ENCODE measurements at places on chromosomes 1 and 21.

- DNase-seq: no peak
These were observed 295.4 kb upstream of the ESRRG start for GRCh38 chr1:217018648-217019047.

DNA sequence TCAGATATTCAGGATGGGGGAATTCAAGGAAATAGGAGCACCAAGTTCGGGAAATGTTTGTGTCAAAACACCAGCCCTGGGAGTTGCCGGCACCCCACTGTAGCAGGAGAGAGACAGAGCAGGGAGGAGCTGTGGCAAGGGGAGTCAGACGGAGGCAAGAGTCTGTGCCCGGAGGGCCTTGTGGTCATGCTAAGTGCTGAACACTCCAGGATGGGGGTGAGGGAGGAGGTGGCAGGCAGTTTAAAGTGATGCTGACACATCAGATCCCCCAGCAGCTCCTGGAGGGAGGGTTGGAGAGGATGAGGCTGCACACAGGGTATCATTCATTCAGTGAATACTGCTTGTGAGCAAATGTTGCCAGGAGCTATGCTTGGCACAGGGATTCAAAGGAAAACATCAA, 150.3 kb upstream of the ETV3 start:
- no peak for DNase-seq

GRCh38 chr1:23209770-23210169, 7.5 kb downstream of the HTR1D start:
- DNase-seq: no peak

GRCh38 chr1:111738133-111738435, 1.1 kb downstream of the INKA2 start:
- no peak for DNase-seq

GRCh38 chr1:1144122-1144842, 28.4 kb upstream of the C1orf159 start:
- peak; percentile 20 for DNase-seq

DNA sequence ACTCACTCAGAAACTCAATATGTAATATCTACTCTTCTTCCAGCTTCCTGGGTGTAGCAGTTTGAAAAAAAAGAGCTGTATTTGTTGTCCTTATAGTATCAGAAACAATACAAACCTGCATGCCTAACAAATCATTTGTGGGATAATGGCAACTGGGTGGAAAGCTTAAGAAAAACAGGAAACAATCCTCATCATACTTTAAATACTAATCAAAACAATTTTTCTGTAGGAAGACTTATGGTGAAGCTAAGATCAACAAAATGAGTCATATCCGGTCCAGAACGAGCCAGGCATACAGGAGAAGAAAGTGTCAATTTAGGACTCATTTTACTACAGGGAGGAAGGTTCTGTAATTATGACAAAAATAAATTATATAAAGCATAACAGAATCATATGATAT, 181.8 kb upstream of the ADGRL4 start:
- no peak for DNase-seq

DNA sequence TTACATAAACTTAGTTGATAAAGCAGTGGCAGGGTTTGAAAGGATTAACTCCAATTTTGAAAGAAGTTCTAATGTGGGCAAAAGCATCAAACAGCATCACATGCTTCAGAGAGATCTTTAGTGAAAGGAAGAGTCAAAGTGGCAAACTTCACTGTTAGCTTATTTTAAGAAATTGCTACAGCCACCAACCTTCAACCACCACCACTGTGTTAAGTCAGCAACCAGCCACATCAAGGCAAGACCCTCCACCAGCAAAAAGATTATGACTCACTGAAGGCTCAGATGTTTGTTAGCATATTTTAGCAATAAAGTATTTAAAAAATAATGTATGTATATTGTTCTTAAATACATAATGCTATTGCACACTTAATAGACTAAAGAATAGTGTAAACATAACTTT, 21.3 kb upstream of the MAGI3 start:
- DNase-seq: no peak

DNA sequence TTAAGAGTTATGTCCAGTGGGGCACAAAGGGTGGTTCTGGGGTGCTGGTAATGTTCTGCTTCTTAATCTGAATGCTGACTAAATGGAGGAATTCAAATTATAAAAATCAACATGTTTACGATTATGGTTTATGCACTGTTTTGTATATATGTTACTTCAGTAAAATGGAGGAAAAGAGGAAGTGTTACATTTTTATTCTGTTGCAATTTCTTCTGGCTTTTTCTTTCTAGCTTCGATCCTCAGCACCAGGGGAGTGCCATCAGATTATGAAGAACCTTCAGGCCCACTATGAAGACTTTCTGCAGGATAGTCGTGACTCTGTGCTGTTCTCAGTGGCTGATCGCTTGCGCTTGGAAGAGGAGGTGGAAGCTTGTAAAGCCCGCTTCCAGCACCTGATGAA, 105.5 kb downstream of the MACF1 start:
- no peak for DNase-seq

DNA sequence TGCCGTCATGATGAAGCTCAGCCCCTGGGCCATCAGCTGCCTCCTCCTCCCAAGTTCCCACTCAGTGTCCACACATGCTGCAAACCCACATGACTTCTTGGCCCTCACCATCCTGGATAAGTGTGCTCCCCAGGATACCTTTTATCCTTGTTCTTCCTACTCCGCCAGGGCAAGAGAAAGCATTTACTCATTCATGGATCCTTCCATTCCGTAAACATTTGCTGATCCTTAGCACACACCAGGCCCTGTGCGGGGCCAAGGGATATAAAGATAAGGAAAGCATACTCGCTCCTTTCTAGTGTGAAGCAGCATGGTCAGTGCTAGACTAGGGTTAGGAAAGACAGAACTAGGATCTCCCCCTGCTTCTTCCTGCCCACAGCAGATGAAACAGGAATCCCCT, 122.1 kb upstream of the HMGB4 start:
- DNase-seq: no peak

GRCh38 chr21:24436236-24436635, 1171.0 kb downstream of the MRPL39 start:
- DNase-seq: no peak

GRCh38 chr1:61436016-61436415, 288.9 kb downstream of the TM2D1 start:
- DNase-seq: no peak

DNA sequence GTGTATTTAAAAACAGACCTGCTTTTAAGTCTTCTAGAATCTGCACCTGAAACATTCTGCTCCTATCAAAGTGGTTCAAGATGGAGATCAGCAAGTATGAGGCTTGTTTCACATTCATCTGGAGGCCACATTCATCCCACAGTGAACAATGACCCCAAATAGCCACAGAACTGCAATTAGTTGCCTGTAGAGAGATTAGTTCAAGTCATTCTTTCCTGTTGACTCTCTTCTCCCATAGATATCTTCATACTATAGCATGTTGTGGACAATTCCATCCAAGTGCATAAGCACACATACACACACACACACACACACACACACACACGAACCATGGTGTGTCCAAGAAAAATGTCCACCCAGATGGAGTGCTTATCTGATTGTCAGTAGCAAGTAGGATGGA, 101.7 kb upstream of the FGGY start:
- no peak for DNase-seq

DNA sequence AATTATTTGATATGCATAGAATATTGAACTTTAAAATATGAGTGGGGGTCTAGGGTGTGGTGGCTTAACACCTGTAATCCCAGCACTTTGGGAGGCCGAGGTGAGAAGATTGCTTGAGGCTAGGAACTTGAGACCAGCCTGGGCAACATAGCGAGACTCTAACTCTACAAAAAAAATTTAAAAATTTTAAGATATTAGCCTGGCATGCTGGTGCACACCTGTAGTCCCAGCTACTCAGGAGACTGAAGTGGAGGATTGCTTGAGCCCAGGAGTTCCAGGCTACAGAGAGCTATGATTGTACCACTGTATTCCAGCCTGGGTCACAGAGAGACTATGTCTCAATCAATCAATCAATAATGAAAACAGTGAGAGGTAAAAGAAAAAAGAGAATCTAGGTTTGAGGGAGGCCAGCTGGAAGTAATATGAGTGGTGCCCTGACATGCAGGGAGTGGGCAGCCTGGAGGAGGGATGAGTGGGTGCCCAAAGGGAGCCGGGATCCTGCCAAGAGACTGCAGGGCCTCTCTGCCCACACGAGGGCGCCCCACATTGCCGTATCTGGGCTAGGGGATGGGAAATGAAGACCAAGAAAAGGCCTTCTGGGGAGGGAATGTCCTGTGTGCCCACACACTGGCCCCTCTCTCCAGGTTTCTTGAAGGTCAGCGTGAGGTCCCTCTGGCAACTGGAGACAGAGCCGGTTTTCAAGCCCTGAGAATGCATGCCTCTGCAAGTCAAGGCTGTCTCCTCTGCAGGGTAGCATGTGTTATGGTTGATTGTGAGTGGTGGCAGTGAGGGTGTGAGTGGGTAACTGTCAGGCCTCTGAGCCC, 93.9 kb upstream of the PPM1J start:
- DNase-seq: peak; percentile 42

DNA sequence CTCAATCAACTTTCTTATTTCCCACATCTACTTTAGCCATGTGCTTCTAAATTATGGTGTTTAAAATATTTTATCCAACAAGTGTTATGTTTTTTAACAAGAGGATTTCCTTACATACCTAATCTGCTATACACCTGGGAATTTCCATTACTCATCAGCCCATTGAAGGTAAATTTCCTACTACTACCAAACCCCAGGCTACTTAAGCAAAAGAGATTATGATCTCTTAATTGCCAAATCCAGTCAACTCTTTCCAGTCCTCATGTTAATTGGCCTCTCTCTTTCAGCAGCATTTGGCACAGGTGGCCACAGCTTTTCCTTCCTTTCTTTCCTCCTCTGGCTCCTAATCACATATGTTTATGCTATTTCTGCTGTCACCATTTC, 5.1 kb upstream of the C1orf162 start:
- no peak for DNase-seq

DNA sequence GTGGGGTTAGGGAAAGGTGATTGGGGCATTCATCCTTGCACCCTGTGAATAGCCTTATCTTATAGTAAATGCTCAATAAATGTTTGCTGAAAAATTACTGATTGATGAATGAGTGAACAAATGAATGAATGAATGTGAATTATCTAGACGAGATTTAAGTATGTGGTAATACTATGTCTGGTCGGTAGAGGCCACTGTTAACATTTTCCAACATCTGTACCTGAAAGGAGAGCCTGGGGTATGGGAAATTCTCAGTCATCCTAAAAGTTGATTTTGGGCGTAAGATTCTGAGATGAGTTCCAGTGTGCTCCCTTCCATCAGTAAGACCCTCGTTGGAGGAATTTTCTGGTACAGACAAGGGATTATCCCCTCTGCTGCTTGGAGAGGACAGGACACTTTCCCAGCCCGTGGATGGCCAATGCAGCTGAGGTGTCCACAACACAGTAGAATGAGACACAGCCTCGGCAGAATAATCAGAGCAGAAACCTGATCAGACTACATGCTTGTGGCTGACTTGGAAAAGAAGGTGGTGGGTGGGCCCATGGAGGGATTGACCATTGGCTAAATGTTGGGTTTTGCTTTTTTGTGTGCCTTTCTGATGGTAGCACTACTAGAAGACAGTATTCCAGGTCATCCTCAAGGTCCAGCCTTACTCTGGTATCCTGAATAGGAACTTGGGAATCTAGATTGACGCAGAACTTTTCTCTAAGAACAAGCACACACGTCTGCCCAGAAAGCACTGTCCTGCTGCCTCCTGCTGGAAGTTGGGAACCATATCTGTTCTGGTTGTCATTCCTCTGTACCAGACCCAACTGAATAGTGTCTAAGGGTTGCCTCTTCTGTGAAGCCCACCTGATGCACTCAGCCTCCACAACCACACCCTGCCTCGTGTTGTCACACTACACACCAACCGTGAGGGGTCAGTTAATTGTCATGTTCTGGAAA, 262.0 kb downstream of the TNR start:
- no peak for DNase-seq

DNA sequence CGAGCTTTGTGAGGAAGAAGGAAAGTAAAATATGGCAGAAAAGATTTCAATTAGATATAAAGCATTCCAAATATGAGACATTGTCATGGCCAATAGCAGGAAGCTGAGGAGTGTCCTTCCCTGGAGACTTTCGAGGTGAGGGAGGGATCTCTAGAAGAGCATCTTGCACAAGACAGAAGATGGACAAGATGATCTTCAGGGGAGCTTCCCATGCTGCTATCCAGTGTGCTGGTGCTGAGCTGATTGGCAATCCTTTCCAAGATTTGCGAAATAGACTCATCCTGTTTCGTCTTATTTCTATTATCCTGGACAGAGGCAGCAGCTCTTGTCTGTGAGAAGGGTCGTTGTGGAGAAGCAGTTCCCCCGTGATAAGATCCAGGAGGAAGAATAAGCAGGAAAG, 342.0 kb upstream of the CAMK1G start:
- DNase-seq: no peak

DNA sequence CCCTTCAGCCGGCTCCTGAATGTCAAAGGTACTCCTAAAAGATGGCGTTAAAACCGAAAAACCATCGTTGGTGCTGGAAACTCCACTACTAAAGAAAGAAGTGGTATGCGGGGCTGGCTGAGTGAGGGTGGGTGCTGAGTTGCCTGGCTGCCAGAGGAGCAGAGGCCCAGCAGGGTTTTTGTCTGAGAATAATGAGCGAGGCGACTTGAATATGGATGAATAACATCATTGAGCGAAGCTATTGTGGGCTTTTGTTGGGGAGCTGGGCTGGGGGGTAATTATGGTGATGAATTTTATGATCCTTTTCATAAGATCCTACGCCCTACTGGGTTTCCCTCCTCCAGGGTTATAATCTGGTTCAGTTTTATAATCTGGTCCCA, 2.0 kb downstream of the PDPN start:
- DNase-seq: no peak

DNA sequence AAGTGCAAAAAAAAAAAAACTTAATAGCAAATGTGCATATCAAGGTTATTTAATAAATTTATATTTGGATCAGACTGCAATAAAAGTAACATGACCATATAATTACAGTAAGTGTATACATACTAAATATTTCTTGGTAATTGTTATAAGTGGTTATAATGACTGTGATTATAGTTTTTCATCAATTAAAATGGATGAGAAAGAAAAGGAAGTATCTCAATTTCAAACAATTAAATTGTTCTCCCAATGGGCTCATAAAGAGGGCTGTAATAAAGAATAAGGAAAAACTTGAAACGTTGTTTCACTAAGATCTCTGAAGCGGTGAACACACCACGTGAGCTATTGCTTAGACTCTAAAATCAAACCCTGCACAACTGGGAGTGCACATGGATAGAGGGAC, 104.1 kb downstream of the CDC42BPA start:
- no peak for DNase-seq

DNA sequence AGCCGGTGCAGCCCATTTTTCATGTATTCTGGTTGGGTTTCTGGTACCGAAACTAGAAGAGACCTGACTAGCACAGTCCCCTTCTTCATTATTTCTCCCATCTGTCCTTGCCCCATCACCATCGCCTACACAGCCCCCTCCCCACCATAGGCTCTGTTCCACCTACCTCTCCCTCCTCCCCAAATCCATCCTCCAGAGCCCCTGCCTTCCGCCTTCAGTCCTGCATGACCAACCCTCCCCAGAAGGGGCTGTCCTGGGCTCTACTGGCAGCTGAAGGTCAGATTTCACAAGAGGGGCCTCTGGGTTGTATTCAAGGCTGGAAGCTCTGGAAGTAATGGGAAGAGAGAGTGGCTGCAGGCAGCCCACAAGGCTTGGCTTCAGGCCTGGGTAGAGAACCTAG, 55.2 kb downstream of the SDC3 start:
- DNase-seq: no peak

- no peak for DNase-seq
These were observed 21.0 kb downstream of the XPR1 start for GRCh38 chr1:180652792-180653191.
